Breast epithelium (tissue), 4 donors: ENCODE measurements at places on chromosomes 11 and 22. TPM values are rescaled to one million over a fixed set of nuclear protein-coding genes. Genes with fewer than 3 reads are reported as not detected.

- H3K36me3 ChIP-seq: no peaks in the 10 kb centered on the region
- H3K4me1 ChIP-seq: peaks cover 10% of the 10 kb centered on the region
- H3K27ac ChIP-seq: peak overlapping the region; percentile 81
- no peak overlapping the region for H3K4me3 ChIP-seq
- no peak for DNase-seq
- H3K27me3 ChIP-seq: no peaks in the 10 kb centered on the region
These were observed 27.7 kb downstream of the MICAL2 start for GRCh38 chr11:12137938-12138731.

GRCh38 chr22:29065468-29066190, 4.0 kb upstream of the C22orf31 start:
- no peak overlapping the region for H3K4me3 ChIP-seq
- no peak for DNase-seq
- no peaks in the 10 kb centered on the region for H3K27me3 ChIP-seq
- no peaks in the 10 kb centered on the region for H3K4me1 ChIP-seq
- no peak overlapping the region for H3K27ac ChIP-seq
- H3K36me3 ChIP-seq: no peaks in the 10 kb centered on the region

DNA sequence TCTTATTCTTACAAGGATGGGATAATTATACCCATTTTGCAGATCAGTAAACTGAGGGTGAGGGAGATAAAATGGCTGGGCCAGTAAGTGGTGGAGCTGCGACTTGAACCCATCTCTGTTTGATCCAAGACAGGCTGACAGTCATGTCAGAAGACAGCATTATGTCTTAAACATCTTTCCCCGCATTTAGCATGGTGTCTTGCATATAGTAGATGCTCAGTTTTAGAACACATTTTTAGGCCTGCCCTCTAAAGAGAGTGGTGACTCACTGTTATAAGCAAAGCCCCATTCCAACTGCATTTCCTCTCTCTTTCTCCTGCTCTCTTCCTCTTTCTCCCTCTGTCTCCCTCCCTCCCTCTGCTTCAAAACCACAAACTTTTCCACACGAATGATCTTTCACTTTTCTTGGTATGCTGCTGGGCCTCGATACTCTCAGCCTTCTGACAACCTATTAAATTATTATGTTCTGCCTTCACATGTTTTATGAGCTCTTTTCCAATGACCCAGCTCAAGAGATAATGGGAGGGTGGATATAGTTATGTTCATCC, 25.2 kb downstream of the CWC15 start:
- no peaks in the 10 kb centered on the region for H3K4me1 ChIP-seq
- no peaks in the 10 kb centered on the region for H3K36me3 ChIP-seq
- H3K27me3 ChIP-seq: no peaks in the 10 kb centered on the region
- H3K27ac ChIP-seq: no peak overlapping the region

DNA sequence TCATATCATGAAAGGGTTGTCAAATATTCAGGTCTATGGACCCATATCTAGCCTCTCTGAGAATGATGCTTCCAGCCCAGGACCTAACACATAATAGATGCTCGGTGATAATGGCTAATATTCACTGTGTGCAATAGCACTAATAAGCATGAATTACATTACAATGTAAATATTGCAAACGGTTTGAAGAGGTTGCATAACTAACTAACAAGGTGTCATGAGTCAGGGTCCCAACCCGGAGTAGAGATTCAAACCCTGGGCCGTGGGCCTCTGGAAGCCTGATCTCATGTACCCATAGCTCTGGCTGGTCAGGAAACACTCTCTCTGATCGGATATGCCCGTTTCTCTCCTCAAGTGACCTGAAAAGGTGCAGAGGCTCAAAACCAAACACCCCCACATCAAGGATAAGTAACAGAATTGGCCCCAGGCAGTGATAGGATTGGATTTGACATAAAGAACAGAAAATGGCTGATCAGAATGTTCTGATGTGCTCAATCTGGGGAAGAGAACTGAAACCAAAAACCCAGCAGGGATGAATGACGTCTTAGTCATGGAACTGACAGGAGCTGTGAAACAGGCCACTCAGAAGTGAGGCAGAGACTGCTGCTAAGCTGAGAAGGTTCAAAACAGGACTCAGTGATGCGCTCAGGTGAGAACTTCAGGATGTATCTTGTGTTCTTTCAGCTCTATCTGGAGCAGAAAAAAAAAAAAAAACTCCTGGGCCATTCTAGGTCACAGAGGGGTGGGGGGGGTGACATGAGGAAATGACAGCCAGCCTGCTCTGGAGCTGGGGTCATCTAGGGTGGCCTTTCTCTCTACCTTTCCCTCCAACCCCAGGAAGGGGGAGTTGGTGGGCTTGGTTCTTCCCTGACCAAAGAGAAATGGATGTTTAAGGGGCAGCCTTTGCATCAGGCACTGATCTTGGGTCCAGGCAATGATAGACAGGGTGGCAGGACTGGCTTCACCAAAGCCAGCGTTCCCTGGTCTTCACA, 6.6 kb upstream of the KCTD17 start:
- no peak overlapping the region for H3K27ac ChIP-seq
- H3K27me3 ChIP-seq: no peaks in the 10 kb centered on the region
- DNase-seq: no peak
- no peaks in the 10 kb centered on the region for H3K4me1 ChIP-seq
- no peaks in the 10 kb centered on the region for H3K36me3 ChIP-seq
- H3K4me3 ChIP-seq: no peak overlapping the region

The TAF10 gene
- 82.6 TPM for total RNA-seq

GRCh38 chr22:49289822-49290679, 537.6 kb downstream of the BRD1 start:
- H3K27me3 ChIP-seq: no peaks in the 10 kb centered on the region
- H3K4me3 ChIP-seq: no peak overlapping the region
- H3K4me1 ChIP-seq: no peaks in the 10 kb centered on the region
- no peak overlapping the region for H3K27ac ChIP-seq
